ENCODE measurements at places on chromosomes 1 and 21.

GRCh38 chr1:37567023-37567422 is 10.3 kb downstream of the DNALI1 start:
- no peak for DNase-seq

DNA sequence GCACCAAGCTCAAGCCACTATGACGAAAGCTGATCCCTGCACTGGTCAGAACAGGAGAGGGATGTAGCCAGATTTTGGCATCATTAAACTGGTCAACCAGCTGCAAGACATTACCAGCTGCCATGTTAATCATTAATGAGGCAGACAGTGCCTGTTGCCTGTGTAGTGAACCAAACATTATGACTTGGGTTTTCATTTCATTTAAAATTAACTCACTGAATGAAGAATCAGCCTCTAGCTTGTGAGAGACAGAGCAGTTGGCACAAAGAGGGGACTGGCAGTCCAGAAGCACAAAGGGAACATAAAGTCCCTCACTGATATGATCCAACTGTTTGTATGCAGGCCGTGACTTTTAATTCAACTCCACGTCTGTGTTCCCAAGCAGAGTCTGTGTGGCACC is 318.9 kb downstream of the SEC16B start:
- no peak for DNase-seq

DNA sequence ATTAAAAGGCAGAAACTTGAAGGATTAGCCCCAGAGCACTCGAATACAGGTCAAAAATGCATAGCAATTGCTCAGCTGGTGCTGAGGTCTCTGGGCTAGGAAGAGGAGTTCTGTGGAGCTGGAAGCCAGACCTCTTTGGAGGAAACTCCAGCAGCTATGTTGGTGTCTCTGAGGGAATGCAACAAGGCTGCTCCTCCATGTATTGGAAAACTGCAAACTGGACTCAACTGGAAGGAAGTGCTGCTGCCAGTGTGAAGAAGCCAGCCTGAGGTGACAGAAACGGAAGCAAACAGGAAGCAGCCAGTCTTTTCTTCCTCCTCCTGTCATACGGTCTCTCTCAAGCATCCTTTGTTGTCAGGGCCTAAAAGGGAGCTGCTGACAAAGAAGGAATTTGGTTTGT is 233.4 kb upstream of the FGGY start:
- no peak for DNase-seq

- no peak for DNase-seq
These were observed 261.2 kb downstream of the PTPRU start for GRCh38 chr1:29497395-29498125.

DNA sequence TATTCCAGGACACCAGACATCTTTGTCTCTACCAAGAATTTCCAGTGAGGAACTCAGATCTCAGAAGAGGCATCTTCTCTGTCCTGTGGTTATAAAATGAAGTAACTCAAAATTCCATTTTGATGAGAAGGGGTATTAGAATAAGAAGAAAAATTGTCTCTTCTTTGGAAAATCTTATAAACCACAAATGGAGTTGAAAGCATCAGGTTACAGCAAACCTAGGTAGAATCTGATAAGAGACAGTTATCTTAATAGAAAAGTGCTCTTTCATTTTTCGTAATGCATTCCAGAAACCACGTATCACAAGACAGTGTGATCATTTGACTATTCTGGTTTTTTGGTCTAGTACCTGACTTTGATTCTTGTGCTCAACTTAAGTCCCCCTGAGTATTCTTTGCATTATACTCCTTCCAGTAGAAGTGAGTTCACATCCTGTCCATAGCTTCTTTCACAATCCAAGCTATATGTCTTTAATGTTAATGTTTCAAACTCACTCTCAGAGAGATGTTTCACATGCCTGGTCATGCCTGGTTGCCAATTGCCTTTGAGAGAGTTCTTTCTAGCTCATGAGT is 120.9 kb upstream of the PRDX6 start:
- no peak for DNase-seq

DNA sequence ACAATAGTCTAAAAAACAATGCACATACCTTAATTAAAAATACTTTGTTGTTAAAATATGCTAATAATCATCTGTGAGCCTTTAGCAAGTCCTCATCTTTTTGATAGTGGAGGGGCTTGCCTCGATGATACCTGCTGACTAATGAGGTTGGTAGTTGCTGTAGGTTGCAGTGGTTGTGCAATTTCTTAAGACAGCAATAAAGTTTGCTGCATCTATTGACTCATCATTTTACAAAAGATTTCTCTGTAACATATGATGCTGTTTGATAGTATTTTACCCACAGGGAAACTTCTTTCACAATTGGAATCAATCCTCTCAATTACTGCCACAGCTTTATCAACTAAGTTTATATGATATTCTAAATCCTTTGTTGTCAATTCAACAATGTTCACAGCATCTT is 7.6 kb downstream of the C1orf87 start:
- DNase-seq = no peak

- DNase-seq = no peak
These were observed 60.6 kb downstream of the MEGF6 start for GRCh38 chr1:3550511-3551289.

DNA sequence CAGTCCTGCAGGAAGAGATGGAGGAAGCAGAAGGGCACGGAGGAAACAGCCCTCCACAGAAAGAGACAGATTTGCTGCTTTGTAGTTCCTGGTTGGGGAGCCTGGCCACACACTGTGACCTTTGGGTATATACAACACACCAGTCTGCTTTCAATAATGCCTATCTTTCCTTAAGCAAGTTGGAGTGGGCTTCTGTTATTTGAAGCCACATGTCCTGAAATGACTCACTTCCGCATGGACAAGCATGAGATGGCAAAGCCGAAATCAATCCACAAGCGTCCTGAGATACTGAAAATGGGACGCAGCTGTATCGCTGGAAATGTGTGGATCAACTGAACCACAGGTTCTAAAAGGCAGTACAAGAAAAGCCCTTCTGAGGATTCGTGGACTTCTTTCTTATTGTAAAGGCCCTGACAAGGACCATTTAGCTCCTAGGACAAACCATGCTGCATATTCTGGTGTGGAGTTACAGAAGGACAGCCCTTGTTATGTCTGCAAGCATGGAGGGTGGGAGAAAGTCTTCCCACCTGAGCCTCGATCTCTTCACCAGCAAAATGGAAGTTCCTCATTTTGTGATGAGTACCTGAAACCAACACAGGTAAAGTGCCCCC is 22.7 kb upstream of the FHAD1 start:
- DNase-seq = no peak

DNA sequence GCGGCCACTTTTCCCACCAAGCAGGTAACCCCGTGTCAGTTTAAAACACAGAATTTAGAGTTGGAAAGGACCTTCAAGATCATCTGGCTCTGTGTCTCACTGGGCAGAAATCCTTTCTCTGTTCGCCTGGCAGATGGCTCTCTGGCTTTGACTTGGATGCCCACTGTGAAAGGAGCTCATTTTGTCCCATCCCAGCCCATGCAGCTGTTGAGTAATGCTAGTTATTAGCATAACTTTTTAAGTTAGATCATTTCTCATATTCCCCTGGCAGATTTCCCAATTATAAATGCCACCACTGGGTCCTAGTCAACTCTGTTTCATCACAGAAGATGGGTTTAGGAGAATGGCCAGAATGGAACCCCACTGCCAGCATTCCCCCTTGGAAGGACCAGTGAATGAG is 55.9 kb downstream of the SLC35F3 start:
- no peak for DNase-seq

GRCh38 chr1:99647490-99647889 is 1.6 kb downstream of the PALMD start:
- no peak for DNase-seq

DNA sequence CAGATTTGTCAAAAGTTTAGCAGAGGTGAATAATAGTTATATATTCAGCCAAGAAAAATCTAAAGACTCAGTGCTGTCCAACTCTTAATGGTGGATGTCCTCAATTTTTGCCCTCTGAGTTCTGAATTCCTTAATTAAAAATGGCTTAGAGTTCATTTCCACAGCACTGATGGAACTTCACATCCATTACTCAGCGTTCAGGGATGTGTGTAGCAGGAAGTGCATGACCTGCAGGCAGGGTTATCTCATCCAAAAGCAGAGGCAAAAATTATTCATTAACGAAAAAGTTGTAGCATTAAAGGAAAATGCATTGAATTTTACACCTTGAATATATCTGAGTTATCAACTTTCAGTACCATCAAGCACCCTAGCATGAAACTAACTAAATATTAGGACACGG is 96.7 kb downstream of the ZP4 start:
- DNase-seq = no peak

DNA sequence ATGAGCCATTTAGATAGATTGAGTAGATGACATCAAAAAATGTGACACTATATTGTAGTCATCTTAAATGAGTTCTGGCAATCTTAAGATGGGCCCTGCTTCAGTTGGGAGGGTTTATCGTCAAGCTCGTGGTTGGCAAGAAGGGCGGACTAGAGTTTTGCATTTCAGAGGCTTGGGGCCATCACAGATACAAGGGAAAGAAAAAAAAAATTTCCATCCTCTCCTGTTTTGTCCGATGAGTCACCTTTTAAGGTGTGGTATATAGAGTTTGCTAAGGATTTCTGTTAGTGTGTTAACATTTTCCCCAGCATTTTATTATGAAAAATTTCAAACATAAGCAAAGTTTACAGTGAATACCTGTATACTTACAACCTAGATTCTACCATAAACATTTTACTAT is 31.8 kb upstream of the KCNQ4 start:
- no peak for DNase-seq

DNA sequence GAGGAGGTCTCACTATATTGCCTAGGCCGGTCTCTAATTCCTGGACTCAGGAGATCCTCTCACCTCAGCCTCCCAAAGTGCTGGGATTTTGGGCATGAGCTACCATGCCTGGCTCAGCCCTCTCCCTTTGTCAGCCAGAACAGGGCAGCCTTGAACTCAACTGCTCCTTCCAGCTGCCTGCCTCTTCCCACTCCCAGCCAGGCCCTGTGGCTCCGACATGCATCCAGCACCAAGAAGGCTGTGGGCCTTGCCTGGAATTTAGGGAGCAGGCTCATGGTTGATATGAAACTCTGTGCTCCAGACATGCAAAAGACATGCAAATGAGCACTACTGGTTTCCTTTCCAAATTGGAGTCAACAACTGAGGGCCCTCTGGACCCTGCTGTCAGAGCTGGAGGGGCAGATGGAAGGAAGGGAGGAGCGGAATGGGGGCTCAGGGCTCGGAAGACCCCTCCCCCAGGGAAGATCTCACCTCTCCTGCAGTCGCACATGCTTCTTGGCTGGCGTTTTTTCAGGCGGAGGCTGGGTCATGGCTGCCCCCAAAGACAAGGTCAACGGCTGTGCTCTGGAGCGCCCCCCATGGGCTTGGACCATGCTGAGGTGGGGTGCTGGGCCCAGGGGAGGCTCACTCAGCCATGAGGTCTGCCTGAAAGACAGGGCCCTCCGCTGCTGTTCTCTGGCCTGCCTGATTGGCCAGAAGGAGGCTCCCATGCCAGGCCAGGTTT is 1.4 kb downstream of the PTPN7 start:
- no peak for DNase-seq

GRCh38 chr1:160217481-160218051 is 12.4 kb downstream of the PEA15 start:
- DNase-seq = no peak

- no peak for DNase-seq
These were observed at the start of gene CD48 for GRCh38 chr1:160711602-160712311. TSS of gene CD48 (minus strand) at chr1:160711822. CDS start at chr1:160711763, 59 bp downstream.

DNA sequence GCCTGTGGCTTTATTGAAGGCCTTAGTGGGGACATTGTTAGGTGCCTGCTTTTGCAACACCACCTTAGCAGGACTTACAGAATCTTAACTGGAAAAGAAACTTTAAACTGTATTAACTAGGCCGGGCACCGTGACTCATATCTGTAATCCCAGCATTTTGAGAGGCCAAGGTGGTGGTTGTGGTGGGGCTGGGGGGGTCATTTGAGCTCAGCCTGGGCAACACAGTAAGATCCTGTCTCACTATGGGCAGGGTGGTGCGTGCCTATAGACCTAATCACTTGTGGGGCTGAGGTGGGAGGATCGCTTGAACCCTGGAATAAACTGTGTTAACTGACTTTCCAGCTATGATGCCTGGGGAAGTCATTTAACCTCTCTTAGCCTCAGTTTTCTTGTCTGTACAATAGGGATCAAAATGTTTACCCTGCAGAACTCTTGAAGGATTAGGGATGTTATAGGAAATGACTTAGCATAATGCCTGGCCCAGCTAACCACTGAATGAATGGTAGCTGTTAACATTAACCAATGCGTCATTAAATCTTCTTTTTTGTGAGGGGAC is 39.5 kb downstream of the IER5 start:
- no peak for DNase-seq

- DNase-seq = peak; percentile 57
These were observed 27.6 kb downstream of the C2CD2 start for GRCh38 chr21:41926117-41926806.

GRCh38 chr1:162530307-162530987 is 31.1 kb upstream of the UAP1 start:
- peak; percentile 9 for DNase-seq

DNA sequence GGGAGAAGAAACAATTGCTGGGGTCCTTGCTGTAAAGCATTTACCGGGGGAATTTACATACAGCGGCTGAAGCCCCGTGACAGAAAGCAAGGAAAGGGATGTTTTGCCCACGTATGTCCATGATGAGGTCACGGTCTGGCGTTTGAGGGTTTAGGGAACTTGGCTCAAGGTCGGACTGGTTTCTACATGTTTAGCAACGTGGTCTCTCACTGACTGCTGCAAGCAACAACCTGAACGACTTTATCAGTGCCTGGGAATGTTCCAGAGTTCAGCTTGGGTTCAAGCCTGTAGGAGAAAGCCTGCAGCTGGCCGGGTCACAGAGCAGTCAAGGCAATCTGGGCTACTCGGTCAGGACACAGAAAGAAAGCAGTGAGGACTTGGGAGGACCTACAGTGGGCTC is 323.3 kb downstream of the AJAP1 start:
- DNase-seq = no peak

DNA sequence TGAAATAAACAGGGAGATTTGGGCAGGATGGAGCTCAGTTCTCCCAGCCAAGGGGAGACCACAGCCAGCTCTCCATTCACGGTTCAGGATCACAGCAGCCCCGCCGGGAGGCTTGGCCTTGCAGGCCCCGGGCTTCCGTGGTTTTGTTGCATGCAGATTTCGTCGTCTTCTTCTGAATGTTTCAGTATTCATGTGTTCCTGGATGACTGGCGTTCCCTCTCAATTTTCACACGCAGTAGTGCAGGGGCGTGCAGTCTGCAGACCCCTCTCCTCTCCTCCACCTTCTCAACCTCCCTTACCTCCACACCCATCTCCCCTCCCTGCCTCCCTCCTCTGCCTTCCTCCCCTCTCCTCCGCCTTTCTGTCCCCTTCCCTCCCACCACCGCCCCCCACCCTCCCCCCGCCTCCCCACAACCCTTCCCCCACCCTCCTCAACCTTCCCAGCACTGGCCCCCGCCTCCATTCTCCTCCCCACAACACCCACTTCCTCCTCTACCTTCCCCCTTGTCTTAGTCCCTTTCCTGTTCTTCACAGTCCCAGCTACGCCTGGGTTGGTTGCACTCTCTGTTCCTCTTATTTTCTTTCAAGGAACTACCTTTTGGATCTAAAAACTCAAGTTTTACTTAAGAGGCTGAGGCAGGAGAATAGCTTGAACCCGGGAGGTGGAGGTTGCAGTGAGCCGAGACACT is 8.4 kb upstream of the SLC19A1 start:
- peak; percentile 40 for DNase-seq

- DNase-seq = peak; percentile 92
These were observed at the start of the genes HSF2BP and RRP1B for GRCh38 chr21:43659136-43660000. TSS of gene HSF2BP (minus strand) at chr21:43659488. CDS start at chr21:43658096, 1,392 bp downstream. TSS of gene RRP1B (plus strand) at chr21:43659560. CDS start at chr21:43659665, 105 bp downstream.

GRCh38 chr1:235102259-235102582 is 26.4 kb downstream of the TOMM20 start:
- no peak for DNase-seq

- DNase-seq = no peak
These were observed 77.0 kb downstream of the MORN1 start for GRCh38 chr1:2314273-2314802.
